8988T (cell line): ENCODE measurements at places on chromosomes 2 and 18.

- no peak for DNase-seq
Measured at GRCh38 chr2:180848393-180848792, 132.0 kb upstream of the UBE2E3 start.

DNA sequence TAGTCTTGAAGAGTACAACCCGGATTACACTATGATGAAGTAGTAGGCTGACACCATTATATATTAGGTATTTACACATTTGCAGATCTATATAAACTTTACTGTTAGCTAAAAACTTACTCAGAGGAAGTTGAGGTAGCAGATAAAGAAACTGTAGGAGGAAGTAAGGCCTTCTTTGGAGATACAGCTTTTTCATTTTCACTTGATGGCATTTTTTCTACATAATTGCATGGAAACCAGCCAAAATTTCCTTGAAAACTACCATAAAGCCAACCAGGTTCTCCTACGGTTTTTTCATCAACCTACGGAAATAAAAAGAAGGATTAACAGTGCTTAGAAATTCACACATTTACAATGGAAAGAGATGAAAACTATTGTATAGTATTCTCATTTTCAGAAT is 86.6 kb downstream of the FAM228A start:
- no peak for DNase-seq

DNA sequence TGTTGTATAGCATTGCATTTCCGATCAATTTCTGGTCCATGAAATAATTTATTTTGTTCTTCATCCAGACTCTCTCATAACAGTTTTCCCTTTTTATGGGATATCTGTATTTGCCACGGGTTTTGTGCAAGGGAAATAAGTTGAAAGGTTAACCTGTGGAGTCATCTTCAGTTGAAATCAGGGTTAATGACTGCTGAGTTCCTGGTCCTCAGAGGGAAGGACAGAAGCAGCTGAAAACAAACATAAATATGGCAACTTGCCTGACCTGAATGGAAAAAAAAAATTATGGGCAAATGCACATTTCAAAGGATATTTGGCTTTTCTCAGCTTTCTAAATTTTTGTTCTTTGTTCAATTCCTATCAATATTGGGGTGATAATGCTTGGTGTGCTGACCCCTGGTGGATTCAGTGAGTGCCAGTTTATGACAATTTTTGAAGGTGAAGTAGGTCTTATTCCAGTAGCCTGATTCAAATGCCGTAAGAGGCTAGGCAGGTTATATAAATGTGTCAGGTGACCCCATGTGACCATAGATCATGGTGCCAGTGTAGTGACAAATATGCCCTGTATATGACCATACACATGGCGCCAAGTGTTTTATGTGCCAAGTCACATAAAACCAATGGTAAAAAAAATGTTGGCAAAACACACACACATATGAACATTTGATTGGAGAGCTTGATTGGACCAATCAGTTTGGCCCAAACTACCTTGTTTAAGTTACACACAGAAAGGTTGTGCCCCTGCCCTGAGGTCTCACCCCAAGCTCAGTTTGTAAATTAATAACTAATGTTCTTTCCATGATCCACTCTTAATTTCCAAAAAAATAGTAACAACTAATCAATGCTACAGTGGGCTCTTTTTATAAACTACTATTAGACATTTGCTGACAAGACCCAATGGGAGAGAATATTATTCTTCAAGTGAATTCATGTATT is 47.6 kb upstream of the FAM124B start:
- DNase-seq, result no peak

DNA sequence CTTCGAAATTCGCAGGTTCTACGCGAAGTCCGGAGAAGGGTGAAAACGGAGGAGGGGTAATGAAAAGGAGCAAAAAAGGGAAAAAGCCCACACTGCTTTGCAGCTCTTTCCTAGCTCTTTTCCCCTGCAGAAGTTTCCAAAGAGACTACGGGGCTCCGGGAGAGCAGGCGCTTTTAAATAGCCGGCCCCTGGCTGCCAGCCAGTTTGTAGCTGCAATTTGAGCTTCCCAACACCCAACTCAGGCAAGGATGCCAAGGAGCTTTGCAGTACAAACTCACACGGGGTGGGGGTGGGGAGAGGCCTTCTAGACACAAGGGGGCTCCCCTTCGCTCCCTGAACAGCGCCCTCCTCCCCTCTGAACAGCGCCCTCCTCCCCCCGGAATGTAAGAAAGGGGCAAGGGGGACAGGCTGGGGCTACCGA is at the start of gene IGFBP5:
Gene IGFBP5 (minus strand): TSS at position 149 of the 421 bp plus-strand sequence. CDS start 774 bp downstream, outside the sequence.
- DNase-seq, result no peak

DNA sequence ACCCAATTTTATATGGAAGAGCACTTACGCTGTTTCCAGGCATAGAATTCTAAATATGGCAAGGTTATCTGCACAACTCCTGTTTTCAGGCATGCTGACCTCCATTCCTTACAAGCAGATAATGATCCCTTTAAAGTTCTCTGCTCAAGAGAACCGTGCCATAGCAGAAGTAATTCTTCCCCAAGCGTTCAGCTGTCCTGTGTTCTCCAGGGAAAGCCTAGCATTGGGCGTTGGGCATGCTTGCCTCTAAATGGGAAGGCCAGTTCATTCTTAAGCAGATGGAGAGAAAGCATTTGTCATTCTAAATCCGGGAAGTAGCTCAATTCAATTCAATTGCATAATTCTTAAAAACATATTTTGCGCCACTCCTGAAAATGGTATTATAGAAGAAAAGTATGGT is 55.7 kb upstream of the EML4 start:
- no peak for DNase-seq

DNA sequence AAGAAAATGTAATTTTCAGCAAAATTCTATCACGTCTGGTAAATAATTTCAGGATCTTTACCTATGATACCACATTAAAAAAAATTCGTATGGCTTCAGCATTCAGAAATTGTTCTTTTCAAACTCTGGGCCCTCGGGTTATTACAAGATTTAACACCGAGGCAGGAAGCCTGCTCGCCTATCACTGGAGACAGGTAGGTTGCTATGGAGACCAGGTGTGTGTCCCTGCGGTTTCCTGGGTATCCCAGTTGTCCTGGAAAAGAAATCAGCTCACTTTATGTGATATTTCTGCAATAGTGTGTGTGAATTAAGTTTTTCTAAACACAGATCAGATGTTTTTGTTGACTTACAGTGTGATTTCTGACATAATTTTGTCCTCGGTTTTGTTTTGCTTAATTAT is 14.2 kb downstream of the HPCAL1 start:
- no peak for DNase-seq

DNA sequence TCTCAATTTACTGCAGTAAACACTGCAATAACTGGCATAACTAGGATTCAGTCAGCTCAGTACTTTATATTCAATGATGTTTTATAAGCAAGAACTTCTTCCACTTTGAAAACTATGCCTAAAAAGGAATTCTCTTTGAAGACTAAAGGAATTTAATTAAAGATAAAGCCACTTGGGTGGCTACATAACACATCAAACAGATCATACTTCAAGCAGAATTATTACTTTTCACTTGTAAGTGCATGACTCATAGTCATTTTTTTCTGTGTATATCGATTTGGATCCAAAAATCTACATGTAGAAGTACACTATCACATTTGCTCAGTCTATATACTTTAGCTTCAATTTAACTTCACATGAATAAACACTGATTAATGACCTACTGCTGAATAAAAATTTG is 4.0 kb downstream of the KANSL1L start:
- no peak for DNase-seq

GRCh38 chr2:215794829-215795546 is 218.4 kb downstream of the MREG start:
- DNase-seq, result no peak

DNA sequence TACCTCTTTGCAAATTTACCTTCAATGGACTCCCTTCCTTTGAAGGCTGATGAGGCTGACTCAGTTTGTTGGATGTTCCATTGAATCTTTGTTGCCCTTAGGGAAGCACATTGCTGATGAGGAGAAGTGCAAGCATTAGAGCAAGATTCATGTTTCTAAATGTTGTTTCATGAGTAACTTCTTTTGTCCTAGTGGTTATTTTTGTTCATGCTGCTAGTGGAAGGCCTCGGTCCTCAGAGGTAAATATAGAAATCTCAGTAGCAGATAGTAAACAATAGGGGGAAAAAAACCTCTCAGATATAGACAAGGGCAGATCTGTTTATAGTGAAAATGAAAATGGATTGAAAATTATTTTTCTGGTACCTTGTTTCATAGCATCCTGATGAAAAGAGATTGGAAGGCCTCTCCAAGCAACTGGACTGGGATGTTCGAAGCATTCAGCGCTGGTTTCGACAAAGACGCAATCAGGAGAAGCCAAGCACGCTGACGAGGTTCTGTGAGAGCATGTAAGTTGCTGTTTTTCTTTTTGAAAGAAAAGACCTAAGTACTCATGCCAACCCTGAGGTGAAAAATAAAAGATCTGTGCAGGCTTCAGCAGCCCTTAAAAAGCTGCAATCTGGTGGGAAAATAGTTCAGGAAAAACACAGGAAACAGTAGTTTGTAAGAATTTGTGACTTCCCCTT is 104.9 kb downstream of the CERS6 start:
- no peak for DNase-seq

DNA sequence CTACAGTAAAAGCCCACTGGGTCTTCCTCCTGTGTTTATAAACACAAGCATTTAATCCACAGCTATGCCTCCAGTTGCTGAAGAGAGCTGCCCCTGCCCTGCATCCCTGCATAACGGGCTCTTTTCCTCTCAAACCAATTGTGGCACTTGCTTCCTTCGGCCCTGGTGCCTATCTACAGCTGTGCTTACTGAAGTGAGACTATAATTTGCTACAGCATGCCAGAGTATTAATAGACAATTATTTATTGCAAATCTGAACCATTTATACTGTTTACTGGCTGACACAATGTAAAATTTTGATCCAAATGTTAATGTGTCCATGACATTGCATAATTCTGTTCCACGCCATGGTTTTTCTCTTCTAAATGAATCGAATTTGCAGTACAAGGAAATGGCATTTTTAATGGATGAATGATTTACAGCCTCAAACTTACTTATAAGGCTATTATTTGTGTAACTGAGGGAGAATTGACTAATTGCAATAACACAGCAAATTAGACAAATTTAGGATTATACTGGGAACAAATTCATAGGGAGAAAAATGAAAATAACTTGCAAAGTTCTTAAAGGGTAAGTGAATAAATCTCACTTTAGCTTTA is 457.0 kb upstream of the HNRNPA3 start:
- no peak for DNase-seq

DNA sequence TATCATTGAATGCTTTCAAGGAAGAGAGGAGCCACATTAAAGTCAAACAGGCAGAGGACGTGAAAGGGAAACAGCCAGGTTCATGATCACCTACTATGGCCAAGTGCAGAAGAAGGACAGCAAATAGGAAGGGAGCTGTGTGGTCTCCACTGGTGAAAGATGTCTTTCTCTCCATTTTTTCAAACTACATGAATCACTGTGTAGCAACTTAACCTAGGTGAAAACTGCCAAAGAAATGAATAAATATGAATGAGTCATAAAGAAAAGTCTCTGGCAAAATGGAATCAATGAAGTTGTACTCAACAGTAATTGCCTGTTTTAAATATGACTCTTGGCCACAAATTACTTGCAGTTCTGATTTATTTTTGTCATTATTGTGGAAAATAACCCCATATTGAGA is 452.6 kb upstream of the PKDCC start:
- no peak for DNase-seq

- no peak for DNase-seq
Measured at GRCh38 chr2:207935991-207936370, 89.3 kb downstream of the PLEKHM3 start.

- DNase-seq, result no peak
Measured at GRCh38 chr2:158741625-158742024, 53.5 kb upstream of the DAPL1 start.

DNA sequence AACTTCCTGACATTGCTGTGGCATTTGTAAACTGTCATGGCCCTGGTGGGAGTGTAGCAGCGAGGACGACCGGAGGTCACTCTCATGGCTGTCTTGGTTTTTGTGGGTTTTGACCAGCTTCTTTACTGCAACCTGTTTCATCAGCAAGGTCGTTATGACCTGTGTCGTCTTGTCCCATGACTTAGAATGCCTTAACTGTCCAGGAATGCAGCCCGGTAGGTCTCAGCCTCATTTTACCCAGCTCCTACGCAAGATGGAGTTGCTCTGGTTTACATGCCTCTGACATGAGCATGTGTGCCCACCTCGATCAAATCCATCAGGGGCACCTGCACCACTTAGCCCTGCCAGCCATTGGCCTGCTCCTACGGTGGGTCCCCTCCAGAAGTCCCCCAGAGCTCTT is 32.9 kb upstream of the SLC66A3 start:
- DNase-seq, result no peak

DNA sequence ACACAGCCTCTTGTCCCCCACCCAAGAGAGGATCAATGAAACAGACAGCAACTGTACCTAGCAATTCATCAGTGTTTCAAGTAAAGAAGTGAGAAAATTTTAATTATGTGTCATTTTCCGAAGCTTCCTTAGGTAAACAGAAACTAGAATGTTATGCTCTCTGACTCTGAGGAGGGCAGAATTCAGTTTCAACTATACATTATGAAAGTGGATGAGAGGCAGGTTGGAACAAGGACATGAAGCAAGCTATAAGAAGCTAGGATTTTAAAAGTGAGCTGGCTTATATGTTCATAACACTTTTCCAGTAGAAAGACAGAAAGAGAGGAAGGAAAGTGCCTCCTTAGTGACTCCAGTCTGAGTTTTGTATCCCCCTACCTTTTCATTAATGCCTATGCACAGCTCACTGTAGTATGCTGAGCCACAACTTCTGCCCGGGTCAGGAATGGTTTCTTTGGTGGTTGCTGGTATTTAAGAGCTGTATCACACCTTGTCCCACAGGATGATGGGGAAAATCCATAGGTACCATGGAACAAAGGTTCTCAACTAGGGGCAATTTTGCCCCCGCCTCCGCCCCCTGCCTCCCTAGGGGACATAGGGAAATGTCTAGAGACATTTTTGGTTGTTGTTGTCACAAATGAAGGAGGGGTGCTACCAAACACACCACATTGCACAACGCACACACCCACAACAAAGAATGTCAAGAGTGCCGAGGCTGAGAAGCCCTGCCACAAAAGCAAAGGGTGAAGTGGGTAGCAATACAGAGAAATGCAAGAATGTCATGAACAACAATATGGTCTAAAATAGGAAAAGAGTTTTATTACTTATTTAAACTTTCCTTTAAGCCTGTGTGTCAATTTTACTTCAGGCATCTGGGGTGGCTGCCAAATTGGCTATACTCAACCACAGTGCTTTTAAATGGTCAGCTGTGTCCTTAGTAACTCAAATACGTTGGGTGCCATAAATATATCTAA is 161.0 kb upstream of the ZFP36L2 start:
- no peak for DNase-seq

DNA sequence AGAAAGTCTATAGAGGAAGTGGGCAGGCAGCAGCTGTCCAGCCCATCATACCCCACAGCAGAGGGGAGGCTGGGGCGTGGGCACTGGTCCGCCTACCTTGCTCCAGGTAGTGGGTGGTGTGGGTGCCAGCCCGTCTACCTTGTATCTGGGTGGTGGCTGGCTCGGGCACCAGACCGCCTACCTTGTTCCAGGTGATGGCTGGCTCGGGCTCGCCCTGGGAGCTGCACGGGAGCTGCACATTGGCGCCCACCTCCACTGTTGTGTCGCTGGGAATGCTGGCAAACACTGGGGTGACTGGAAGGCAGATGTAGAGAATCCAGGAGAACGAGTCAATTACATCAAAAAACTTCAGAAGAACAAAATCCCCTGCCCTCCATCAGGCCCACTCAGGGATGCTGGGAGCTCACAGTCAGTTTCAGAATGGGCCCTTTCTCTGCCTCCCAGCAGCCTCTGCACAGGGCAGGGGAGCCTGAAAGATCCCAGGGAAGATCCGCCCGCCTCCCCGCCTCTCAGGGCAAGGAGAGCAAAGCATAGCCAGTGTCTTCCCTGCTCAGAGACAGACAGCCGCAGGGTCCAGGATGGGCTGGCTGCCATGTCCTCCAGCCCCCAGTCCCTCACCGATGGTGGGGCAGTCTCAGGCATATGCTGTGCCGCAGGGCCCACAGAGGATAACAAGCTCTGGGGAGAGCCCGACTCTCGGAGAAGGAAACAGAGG is 82.3 kb downstream of the PXDN start:
- DNase-seq, result no peak
